ENCODE measurements at places on chromosomes 13 and 19. TPM values are rescaled to one million over a fixed set of nuclear protein-coding genes. Genes with fewer than 3 reads are reported as not detected.
A peak's percentile ranks its signal among the peaks of the same experiment; 100 is the strongest.

ZNF497 gene
- 0.32 TPM for total RNA-seq

DNA sequence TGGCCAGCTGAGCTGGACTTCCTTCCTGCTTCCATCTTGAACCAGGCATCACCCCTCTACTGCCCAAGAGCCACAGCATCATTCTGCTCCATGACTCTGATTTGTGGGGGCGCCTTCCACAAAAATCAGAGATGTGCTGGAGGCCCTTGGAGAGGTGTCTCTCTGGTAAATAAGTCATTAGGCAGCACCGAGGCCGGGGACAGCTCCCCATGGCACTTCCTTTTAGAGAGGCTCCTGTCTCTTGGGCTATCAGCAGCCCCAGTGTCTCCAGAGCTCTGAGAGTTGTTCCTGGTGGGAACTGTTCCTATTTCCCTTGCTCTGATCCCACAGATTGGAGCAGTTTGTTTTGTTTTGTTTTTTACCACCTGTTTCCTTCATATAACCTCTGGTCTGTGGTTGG is 19.9 kb downstream of the NWD1 start:
- no peak for DNase-seq

GRCh38 chr19:39410017-39410830 is 2.2 kb upstream of the PLEKHG2 start:
- peak; percentile 95 for DNase-seq

DNA sequence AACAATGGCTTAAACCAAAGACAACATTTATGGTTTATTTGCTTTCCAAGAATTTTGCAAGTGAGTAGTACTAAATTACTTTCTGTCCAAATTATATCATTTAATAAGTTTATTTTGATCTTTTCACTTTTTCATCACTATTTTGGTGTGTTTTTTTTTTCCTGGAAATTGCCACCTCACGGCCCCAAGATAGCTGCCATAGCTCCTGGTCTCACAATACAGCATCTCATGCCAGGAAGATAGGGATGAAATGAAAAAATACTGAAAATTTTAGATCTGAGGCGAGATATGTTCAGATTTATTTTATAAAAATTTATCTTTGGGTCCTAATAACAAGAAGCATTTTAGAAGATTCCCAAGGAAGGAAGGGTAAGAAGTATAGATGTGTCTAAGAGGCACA is 6.9 kb upstream of the FPR3 start:
- no peak for DNase-seq

GRCh38 chr13:33257841-33258807 is 27.4 kb downstream of the STARD13 start:
- no peak for DNase-seq

DNA sequence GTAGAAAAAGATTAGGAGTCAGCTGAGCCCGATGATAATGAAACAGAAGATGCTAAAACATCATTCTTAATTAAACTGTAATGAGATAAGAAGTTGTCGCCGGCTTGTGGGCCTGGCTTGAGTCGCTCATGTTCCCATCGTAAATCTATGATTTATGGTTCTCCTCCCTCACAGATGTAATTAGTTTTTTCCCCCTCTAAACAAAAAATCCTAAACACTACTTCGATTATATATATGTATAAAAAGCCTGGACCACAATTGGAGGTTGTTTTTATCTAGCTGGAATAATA is 151.3 kb downstream of the PTPRS start:
- no peak for DNase-seq
